ENCODE measurements at places on chromosomes 4 and X.

GRCh38 chr4:108483650-108484049 lies 136.7 kb upstream of the RPL34 start:
- DNase-seq = no peak

GRCh38 chrX:386768-387575 lies at the start of gene PPP2R3B:
PPP2R3B (minus strand) TSS chrX:386907; CDS start chrX:386691, 216 bp downstream.
- DNase-seq = peak; percentile 96

- DNase-seq = no peak
Observed at GRCh38 chrX:102517326-102517725, 787 bp upstream of the TMSB15A start.

GRCh38 chrX:54357414-54358377 lies at the start of gene WNK3:
WNK3 (minus strand) TSS chrX:54358046.
- DNase-seq = peak; percentile 15

DNA sequence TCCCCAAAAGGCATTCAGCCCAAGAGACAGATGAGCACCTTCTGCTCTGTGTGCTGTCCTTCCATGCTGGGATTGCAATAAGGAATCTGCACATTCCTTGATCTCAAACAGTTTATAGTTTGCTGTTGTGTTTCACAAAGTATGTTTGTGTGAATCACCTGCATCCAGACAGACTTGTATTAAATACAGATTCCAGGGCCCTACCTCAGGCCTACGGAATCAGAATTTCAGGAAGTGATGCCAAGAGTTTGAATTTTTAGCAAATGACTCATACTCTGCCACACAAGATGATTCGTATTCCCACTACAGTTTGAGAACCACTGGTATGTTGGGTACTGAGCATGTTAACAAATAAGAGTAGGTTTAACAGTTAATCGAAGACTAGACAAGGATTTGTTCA lies 7.0 kb downstream of the VAMP7 start:
- no peak for DNase-seq

DNA sequence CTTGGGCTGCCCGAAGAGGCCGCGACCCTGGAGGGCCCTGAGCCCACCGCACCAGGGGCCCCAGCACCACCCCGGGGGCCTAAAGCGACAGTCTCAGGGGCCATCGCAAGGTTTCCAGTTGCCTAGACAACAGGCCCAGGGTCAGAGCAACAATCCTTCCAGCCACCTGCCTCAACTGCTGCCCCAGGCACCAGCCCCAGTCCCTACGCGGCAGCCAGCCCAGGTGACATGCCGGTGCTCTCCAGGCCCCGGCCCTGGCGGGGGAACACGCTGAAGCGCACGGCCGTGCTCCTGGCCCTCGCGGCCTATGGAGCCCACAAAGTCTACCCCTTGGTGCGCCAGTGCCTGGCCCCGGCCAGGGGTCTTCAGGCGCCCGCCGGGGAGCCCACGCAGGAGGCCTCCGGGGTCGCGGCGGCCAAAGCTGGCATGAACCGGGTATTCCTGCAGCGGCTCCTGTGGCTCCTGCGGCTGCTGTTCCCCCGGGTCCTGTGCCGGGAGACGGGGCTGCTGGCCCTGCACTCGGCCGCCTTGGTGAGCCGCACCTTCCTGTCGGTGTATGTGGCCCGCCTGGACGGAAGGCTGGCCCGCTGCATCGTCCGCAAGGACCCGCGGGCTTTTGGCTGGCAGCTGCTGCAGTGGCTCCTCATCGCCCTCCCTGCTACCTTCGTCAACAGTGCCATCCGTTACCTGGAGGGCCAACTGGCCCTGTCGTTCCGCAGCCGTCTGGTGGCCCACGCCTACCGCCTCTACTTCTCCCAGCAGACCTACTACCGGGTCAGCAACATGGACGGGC lies 579 bp downstream of the ABCD1 start:
- no peak for DNase-seq

GRCh38 chr4:172945611-172946010 lies 223.0 kb upstream of the GALNT7 start:
- no peak for DNase-seq

DNA sequence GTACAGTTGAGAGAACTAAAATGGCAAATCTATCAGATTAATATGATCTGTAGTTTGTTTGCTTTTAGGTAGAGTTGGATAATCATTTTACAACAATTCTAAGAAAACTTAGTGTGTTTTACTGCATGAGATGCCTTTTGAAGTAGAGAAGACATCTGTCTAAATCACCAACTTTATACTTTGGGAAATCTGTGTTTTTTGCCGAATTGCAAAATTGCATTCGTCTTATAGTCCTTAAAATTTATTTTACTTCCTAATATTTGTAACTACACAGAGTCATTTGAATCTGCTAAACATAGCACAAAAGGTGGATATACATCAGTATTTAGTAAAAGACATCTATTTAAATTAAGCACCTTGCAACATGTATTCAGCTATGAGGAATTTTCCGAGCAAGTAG lies 100.0 kb downstream of the CCSER1 start:
- no peak for DNase-seq

- DNase-seq = no peak
Observed at GRCh38 chr4:74037076-74037955, 1.2 kb downstream of the CXCL3 start.

DNA sequence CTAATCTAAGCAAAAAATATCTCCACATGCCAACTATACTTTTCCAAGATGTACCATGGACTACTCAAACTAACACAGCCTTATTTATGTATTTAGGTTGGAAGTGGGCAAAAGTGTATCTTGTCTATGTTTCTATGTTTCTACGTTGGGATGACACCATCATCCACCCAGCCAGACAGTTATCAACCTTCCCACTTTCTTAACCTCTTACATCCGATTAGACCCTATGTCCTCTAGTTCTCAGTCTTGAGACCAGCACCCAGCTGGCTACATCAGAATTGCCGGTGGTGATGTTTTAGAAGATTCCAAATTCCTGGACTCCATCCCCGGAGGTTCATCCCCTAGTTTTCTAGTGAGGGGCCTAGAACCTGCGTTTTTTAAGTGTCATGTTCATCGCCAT lies 1.0 kb upstream of the AASDH start:
- DNase-seq = no peak

DNA sequence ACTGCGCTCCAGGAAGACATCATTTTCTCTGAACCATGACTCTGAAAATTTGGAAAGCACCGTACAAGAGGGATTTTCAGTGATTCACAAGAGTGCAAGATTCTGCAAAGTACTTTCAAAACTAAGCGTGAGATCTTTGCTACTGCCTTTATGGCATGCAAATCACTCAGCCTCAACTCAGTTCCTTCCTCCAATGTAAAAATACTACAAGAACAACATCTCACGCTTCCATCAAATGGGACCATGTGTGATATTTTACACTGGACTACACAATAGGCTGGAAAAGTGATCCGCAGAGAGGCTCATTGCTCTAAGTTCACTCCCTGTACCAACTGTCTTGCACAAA lies 674 bp upstream of the IL15 start:
- no peak for DNase-seq

DNA sequence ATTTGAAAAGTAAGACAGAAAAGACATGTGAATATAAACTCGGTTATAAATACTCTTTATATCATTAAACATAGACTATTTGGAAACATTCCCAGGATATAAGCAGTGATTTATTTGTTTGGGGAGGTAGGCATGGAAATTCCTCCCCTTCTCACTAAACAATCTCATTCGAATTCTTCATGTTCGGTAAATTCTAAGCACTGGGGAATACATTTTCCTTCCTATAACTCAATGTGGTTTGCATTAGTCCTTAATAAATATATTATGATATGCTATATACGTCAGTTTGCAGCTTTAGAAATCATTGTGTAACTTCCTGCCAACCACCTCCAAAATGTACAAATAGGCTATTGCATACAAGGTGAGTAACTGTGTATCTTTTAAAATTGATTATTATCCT lies 99.6 kb downstream of the UGT8 start:
- DNase-seq = no peak

DNA sequence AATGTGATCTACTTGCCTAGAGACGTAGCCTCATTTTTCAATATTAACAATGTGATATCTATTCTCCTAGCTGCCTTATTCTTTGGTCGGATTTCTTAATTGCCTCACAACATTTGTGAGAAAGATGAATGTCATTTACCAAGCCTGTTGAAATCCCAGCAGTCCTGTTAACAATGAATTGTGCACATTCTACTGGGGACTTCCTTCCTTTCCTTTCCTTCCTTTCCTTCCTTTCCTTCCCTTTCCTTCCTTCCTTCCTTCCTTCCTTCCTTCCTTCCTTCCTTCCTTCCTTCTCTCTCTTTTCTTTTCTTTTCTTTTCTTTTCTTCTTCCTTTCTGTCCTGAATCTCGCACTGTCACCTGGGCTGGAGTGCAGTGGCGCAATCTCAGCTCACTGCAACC lies 107.1 kb downstream of the GPAT3 start:
- DNase-seq = no peak

DNA sequence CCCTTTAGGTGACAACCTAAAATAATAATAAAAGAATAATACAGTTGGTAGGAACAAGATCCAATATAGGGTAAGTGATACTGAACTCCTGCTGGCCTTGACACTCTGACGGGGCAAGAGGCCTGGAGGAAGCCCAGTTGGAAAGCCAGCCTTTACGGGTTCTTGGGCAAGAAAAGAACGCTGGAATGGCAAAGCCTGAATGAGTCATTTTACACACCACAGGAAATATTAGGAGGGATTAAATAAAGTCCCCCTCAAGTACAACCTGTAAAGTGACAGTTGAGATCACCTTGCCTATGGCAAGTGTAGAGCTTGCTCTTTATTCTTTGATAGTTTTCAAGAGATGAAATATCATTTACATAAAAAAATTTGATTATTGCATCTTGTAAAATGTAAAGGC lies 244.5 kb upstream of the TLL1 start:
- no peak for DNase-seq
